Suppressor macrophage treated with lipopolysaccharide for 4 hours (primary cell): ENCODE measurements at places on chromosomes 13 and 19.

DNA sequence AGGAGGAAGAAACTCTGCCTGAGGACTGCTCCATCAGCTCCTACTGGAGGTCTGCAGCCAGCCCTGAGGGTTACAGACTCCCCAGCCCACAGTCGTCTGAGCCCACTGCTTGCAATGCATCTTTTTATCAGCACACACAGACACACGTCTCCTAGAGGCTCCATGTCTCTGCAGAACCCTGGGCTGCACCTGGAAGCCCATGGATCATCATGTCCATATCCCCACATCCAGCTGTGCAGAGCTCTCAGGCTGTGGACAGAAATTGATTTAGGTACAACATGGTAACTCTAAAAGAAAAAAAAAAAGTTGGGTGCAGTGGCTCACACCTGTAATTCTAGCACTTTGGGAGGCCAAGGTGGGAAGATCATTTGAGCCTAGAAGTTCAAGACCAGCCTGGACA lies 32.9 kb upstream of the ISYNA1 start:
- no peak for DNase-seq

GRCh38 chr13:73934215-73934641 lies 200.0 kb downstream of the KLF12 start:
- no peak for DNase-seq

GRCh38 chr13:53507741-53508140 lies 479.1 kb downstream of the OLFM4 start:
- no peak for DNase-seq

DNA sequence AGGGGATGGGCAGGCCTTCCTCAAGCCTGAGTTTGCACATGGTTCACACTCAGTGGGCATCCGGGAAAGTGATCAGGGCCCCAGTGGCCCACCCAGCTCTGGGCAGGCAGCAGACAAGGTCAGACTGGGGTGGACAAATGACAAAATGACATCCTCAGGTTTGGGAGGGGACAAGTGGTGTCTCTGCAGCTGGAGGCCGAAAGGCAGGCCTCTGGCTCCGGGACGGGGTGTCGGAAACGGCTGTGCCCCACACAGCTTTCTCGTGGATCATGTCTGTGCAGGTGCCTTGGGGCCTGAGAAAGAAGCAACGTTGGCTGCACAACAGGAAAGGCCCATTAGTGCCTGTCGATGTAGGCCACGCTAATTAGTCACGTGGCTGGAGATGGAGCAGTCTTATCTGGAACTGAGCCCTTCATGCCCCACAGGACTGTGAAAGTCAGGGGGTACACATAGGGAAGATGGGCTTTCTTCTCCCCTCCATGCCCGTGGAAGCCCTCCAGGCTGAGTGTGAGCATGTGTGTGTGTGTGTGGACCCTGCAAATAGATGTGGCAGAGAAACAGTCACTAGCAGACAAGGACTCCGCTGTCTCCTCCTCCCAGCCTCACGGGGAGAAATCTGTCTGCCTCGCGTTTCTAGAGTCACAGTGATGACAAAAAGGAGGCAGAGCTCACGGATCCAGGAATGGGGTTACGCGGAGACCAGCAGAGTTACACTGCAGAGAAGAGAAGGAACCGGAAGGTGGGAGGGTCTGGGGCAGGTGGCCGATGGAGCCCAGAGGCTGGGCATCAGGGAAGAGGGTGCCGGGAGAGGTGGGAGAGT lies 44.2 kb downstream of the CHST8 start:
- no peak for DNase-seq

DNA sequence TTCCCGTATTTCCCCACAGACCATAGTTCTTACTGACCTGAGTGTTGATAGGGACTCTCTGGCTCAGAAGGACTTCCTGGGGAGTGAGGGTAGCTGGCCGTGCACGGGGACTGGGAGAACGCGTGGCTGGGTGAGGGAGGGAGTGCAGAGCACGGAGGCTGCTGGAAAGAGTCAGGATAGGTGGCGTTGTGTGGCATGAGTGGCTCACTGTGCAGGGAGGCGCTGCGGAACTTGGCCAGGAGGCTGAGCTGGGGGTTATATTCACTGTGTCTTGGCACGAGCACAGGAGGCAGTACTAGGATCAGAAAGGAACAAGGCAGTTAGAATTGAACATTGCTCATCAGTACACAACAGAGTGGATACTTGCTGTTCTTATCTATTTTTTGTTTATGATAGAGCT lies 47.4 kb downstream of the SMAD9 start:
- no peak for DNase-seq

- no peak for DNase-seq
Measured at GRCh38 chr19:43660971-43661360, 9.0 kb downstream of the PLAUR start.
